ENCODE measurements at places on chromosomes 1 and 21.

DNA sequence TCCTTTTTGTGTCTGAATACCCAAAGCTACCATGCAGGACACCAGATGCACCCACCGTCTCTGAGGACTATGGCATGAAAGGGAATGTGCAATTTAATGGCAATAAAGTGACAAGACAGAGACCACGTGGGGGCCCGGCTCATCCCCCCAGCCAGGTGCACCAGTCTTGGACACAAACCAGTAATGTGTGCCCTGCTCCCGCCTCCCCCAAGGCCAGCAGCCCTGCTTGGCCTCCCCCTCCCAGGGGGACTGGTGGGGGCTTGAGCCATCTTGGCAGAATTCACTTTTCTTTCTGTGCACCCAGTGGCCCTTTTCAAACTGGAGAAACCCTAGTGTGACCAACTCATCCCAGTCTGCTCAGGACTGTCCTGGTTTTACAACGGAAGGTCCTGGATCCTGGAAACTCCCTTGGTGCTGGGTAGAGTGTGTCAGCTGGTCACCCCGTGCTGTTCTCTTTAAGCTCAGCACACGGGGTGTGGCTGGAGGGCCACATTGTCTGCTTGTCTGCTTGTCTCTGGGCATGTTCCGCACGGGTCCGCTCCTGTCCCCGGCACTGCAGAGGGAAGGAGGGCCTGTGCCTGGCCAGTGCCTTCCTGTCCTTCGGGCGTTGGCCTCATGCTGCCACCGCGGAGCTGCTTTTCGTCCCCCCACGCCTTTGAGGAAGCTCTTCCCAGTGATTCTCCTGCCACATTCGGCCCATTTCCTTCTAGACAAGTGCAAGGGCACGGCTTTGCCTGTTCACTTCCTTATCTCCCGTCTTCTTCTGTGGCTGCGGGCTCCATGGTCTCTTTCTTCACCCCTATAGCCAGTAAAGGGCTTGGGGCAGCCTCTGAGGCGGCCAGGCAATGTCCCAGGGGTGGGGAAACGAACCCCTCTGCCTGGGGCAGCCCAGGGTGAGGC, 45.8 kb upstream of the TTC34 start:
- DNase-seq = no peak

DNA sequence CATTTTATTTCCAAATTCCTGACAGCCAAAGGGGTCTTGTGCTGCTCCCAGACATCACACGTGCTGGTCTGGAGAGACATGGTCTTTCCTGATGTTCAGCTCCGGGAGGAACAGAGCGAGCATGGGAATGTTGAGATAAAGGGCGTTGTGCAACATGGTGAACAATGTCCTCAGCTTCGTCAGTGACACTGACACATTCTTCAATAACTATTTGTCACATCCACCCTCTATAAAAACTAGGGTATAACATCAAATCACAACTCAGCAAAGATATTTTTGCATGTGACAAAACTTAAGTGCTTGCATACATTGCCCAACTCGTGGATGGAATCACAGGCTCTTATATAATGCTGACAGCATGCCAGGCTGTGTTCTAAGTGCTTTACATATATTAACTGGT, 42.4 kb upstream of the GRHL3 start:
- DNase-seq = no peak

GRCh38 chr1:41718497-41718896, 200.2 kb downstream of the HIVEP3 start:
- no peak for DNase-seq

DNA sequence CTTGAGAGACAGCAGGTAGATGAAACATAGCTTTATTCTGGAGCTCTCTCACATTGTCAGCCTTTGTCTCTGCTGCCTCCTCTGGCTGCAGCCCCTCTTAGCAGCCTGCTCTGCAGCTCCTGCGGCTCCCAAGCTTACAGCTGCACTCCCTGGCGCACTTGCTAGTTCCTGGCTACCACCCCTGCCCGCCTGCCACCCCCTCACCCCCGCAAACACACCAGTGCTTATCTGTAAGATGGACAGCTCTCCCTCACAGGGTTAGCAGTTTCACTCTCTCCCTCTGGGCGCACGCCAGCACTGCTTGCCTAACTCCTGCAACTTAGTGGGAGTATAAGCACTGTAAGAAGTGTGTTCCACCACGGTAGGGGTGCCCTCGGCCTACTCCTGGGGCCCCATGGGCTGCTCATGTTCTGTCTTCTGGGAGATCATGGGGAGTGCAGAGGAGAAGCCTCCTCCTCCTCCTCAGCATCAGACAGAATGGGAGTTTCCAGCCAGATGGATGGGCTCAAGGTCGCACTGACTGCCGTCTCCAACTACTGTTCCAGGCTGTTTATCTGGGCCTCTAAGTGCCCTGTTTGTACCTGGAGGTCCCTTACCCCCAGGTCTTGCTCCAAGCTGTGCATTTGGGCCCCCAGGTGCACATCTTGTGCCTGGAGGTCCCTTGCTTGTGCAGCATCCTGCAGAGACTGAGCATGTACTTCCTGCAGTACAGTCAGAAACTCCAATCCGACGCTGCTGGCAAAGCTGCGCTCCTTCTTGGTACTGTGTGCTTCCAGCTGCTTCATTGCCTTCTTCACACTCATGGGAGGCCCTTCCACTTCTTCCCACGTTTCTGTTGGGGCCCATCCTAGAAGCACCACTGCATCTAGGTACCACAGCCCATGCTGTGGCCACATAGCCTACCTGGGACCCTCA, 1388.1 kb downstream of the AMY1C start:
- no peak for DNase-seq

GRCh38 chr1:188665477-188665876, 1812.2 kb downstream of the BRINP3 start:
- no peak for DNase-seq

- DNase-seq = no peak
Observed at GRCh38 chr1:1081311-1082238, 7.5 kb upstream of the RNF223 start.

All from coronary artery (tissue), 2 donors.